ENCODE measurements at places on chromosomes 2 and 18.

GRCh38 chr18:61756244-61756643 lies 136.6 kb downstream of the RNF152 start:
- no peak for DNase-seq

- no peak for DNase-seq
Measured at GRCh38 chr18:39751161-39751560, 2185.6 kb upstream of the CELF4 start.

GRCh38 chr18:58045242-58046092 lies 1.4 kb downstream of the NEDD4L start:
- DNase-seq = no peak

- DNase-seq = no peak
Measured at GRCh38 chr18:9237981-9238380, 96.6 kb upstream of the TWSG1 start.

- DNase-seq = no peak
Measured at GRCh38 chr2:178412047-178412446, 38.9 kb downstream of the PRKRA start.

- DNase-seq = no peak
Measured at GRCh38 chr2:241049739-241050623, 51.6 kb downstream of the SNED1 start.

GRCh38 chr18:32427084-32427900 lies 43.4 kb downstream of the GAREM1 start:
- no peak for DNase-seq

DNA sequence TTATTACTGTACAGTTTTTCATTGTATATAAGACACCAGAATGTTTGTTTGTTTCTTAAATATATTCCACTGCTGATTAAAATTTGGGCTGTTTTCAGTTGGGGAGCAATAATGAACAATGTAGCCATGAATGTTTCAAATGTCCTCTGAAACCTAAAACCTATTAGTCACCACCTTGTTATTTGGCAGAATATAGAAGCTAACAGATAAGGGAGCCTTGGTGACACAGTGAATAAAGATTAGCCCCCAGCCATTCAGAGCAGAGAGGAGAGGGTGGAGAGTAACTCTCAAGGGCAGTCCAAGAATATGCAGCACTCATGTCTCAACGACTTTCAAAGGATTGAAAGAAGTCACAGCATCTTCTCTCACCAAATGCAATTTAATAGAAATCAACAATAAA lies 43.1 kb upstream of the ATP8B1 start:
- no peak for DNase-seq

DNA sequence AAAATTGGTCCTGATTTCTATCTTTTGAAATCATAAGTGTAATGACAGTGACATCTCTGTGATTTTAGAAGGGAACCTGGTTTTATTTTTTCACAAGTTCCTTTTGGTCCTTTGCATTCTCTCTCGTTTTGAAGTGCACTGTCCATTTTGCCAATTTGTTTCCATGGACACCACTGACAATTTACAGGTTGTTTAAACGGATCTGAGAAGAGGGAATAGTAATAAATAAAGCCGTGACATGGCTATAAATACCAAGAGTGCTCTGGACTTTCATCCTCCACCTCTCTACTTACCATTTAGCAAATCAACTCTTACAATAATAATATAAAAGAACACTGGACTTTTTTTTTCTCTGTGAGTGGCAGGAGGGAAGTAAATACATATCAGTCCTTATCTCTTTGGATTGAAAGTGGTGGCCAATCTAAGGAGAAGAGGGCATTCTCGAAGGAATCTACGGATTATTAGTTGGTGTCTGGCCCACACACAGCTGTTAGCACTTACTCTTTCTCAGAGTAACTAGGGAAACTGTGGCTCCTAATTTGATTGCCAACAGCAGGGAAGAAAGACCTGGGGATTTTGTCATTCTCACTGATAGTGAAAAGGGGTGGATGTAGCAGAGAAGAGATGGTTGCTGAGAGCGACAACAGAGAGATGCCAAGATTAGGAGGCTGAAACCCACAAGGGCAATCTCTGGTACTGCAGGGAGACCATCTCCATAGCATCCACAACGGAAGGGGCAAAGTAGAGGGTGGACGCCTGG lies 108.7 kb upstream of the FSHR start:
- DNase-seq = no peak

DNA sequence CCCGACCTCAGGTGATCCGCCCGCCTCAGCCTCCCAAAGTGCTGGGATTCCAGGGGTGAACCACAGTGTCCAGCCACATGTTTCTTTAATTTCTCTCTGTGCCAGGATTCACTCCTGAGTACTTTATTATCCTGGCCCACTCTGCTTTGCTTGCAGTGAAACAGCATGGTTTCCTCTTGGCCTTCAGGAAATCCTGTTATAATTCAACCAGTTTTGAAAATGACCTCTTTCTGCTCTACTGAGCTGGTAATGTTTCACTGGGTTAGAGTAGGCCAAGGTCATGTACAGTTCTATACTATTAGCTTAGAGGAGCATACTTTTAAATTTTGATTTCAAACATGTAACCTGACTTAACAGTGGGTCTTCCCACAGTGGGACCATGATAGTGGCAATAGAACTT lies 90.6 kb upstream of the PELI1 start:
- DNase-seq = no peak

GRCh38 chr18:5500158-5500939 lies 43.4 kb downstream of the EPB41L3 start:
- DNase-seq = no peak

DNA sequence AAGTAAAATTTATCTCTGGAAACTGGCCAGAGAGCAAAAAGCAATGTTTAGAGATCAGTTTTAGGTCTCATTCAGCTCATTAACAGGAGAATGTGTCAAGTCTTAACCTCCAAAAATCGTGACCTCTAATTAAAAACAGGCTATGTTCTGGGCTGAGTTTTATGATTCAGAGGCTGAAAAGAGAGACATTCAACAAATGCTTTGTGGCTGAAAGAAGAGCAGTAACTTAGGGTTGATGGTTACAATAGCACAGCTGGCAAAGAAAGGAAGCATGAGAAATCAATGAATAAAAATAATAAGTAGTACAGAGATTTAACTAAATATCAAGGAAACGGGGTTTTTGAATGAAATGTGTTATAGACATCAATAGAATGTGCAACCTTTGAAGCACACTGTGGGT lies 13.1 kb downstream of the TGIF1 start:
- DNase-seq = no peak

DNA sequence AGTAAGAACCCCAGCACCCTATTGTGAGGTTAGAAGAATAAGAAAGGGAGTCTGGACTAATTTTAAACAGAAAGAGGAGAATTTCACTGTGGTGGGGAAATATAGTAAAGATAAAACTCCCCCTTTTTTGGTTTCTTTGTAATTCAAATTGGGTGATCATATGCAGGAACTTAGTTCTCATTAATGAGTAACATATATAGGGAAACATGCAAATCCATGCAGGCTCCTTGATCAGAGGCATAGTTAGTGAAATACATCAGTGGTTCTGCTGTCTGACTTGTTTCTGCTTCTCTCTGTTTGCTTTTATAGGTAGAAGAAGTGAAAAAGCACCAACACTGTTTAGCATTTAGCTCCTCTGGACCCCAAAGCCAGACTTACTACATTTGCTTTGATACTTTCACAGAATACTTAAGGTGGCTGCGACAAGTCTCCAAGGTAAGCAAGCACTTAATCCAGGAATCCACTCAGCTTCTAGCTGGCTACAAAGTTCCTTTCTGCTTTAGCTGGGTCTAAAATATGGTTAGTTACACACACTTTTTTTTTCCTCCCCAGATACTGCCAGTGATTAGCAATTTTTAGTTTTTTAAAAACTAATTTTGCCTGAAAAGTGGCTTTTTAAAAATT lies 123.2 kb downstream of the PHLPP1 start:
- no peak for DNase-seq

DNA sequence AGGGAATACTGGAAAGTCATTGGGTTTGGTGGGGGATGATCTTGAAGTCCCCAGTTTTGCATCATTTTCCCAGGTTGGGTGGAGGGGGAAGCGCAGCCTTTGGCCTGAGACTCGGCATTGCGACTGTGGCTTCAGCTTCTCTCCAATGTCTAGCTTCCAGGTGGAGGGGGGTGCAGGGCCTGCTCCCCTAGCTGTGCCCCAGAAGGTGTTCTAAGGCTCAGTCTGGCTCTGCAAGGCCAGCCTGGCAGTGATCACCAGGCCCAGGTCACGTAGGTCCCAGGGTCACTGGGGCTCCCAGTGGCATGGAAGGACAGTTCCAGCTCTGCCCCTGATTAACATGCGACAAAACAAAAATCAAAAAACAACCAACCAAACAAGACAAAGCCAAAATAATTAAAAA lies 56.9 kb upstream of the HAAO start:
- no peak for DNase-seq

GRCh38 chr2:80365762-80366161 lies 61.2 kb upstream of the LRRTM1 start:
- no peak for DNase-seq

DNA sequence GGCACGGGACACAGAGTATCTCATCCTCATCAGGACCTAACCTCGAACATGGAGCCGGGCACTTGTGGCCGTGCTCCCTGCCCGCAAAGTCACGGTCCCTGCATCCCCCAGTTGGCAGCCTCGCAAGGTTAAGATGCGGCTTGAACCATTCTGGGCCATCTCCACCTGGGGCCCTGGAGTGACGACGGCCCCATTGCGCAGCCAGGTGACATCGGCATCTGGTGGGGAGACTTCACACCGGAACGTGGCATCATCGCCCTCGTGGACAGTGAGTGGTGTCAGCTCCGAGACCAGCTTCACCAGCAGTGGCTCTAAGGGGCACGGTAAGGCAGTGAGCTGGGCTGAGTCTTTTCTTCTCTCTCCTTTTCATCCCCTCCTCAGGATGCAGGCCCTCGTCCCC lies 12.6 kb downstream of the TMEM198 start:
- DNase-seq = no peak

GRCh38 chr2:29041161-29041660 lies 33.1 kb downstream of the PCARE start:
- no peak for DNase-seq

DNA sequence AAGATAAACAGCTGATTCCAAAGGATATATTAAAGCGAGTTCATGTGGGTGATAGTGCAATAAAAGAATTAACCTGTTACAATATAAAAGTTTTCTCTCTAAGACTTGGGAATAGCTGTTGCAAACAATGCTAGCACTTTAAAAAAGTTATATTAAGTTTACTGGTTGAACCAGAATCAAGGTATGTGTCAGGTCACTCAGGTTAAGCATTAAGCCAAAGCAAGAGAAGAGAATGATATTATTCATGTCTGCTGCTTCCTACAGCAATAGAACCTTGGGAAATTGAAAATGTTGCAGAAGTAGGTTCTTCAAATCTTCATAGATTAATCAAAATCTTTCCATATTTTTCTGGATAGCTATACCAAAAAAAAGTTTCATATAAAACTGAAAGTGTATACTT lies 138.5 kb downstream of the GCA start:
- DNase-seq = no peak

DNA sequence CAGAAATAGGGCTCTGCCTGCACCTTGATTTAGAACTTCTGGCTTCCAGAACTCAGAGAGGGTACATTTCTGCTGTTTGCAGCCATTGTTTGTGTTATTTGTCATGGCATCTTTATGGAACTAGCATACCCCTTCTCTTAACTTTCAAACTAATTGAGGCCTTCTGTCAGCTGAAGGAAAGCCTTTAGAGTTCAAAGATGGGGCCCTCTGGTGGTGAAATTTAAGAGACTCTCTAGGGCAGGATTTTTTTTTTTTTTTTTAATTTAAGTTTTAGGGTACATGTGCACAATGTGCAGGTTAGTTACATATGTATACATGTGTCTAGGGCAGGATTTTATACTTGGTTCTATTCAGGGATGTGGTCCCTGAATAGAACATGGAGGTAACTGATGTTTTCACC lies 260.6 kb upstream of the LINC00305 start:
- no peak for DNase-seq

DNA sequence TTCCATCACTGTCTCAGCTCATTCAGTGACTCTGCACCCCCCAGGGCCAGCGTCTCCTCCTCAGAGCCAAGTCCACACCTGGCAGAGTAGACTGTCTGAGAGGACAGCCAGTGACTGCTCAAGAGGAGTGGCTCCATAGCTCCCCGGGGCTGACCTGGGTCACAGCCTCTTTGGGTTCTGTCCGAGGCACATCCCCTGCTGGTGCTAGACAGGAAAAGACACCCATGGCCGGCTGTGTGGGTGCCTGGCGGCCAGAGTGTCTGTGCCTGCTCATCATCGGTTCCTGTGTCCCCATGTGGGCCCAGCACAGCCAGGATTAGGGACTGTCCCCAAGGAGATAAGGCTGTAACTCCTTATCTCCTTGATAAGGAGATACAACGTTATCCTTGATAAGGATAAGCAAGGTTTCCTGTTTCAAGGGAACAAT lies 3.5 kb upstream of the CROCC2 start:
- DNase-seq = no peak

DNA sequence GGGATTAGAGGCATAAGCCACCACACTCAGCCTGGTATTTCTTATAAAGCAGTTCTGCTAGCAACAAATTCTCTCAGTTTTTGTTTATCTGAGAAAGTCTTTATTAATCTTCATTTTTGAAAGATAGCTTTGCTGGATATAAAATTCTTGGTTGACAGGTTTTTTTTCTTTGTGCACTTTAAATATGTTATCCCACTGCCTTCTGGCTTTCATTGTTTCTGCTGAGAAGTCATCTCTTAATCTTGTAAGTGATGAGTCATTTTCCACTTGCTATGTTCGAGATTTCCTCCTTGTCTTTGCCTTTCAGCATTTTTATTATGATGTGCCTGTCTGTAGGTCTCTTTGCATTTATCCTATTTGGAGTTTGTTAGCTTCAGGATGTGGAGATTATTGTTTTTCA lies 5.9 kb upstream of the ELAC1 start:
- no peak for DNase-seq

DNA sequence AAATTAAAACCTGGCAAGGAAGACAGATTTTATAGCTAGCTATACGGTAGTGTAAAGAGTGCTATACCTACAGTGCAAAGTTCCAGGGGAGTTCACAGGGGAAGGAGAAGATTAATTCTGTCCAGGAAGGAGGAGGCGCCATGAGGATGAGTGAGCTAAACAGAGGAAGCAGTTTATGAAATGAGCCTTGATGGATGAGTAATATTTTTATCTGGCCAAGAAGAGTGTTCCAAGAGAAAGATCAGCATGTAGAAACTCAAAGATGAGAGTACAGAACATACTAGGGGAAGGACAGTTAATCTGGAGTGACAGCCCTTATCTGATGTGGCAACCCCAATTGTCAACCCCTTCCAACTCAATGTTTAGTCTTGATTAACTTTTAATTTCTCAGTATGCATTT lies 54.8 kb downstream of the CDH20 start:
- DNase-seq = no peak

GRCh38 chr2:120914839-120915521 lies 179.3 kb downstream of the GLI2 start:
- DNase-seq = no peak

All from stimulated activated CD8-positive, alpha-beta memory T cell treated with anti-CD3 and anti-CD28 coated beads, Interleukin-4, amount 100 ng/mL, for 1 hour (primary cell).